ENCODE measurements at places on chromosomes 12 and 14. TPM values are rescaled to one million over a fixed set of nuclear protein-coding genes. Genes with fewer than 3 reads are reported as not detected.

DNA sequence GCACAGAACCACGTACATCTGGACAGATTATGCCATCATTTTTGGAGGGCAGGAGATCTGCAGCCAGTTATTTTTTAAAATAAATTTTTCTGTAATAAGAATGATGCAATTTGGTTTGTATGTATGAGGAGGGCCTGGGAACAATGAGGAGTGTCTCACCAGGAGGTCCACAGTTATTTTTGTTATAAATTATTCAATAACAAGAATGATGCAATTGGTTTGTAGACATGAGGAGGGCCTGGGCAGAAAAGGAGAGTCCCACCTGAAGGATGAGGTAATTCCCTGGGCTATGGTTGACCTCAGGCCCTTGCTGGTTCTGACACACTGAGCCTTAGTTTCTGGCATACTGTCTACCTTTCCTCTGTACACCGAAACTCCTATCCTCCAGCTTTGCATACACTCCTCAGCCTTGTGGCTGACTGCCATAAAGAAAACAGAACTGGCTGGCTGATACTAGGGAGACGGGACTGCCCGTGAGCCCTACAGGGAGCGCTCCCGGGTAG, 9.0 kb upstream of the DCD start:
- DNase-seq, result no peak

Gene CCDC197
- total RNA-seq, result not detected

DNA sequence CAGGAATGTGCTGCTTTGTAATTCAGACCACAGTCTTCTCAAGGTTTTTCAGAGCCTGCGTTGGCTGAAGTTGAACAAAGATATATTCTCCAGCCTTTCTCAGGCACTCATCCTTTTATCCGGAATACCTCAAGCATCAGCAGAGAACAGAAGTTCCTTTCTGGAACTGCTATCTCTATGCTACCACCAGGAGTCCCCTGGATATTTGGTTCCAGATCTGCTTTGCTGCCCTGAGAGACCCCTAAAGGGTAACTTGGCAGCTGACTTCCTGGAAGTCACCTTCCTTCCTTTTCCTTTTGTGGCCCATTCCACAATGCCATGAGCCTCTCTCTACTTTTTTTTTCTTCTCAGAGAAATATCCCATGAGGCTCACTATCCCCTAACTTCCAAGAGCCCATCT, 188.2 kb downstream of the PLCZ1 start:
- DNase-seq, result no peak

- no peak for DNase-seq
Measured at GRCh38 chr12:23303220-23303619, 646.2 kb downstream of the SOX5 start.

Gene BRF1
- total RNA-seq, result 41.0 TPM

DNA sequence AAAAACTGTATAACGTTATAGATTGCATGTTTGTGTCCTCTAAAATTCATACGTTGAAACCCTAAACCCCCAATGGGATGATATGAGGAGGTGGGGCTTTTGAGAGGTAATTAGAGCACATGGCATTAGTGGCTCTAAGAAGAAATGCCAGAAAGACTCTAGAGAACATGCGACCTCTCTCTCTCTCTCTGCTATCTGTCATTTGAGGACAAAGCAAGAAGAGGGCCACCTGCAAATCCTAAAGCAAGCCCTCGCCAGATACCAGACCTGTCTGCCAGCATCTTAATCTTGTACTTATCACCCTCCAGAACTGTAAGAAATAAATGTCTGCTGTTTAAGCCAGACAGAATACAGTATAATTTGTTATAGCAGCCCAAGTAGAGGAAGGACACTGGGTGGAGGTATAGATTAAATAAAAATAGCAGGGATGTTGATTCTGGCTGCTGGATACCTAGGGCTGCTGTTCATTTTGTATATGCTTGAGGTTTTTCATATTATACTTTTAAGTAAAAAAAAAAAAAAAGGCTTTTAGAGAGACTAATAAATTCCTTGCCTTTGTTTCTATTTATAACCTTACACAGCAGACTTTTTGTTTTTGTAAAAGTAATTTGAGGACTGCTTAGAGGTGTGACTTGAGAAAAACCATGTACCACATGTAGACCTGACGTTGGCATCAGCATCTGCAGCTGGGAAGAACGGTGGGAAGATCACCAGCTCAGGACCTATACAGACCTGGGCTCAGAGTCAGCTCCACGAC, 26.9 kb downstream of the MOK start:
- no peak for DNase-seq

- DNase-seq, result no peak
Measured at GRCh38 chr12:29425722-29426121, 44.8 kb upstream of the ERGIC2 start.

GRCh38 chr12:19561411-19561961, 122.2 kb downstream of the AEBP2 start:
- DNase-seq, result no peak

- DNase-seq, result no peak
Measured at GRCh38 chr14:50290306-50290705, 21.7 kb downstream of the L2HGDH start.

Gene PTPN6
- 32.4 TPM for total RNA-seq

Gene CLEC1B
- total RNA-seq, result not detected

Gene CCDC177
- 0.19 TPM for total RNA-seq

GRCh38 chr14:62076825-62077605, 314.8 kb downstream of the SNAPC1 start:
- no peak for DNase-seq

DNA sequence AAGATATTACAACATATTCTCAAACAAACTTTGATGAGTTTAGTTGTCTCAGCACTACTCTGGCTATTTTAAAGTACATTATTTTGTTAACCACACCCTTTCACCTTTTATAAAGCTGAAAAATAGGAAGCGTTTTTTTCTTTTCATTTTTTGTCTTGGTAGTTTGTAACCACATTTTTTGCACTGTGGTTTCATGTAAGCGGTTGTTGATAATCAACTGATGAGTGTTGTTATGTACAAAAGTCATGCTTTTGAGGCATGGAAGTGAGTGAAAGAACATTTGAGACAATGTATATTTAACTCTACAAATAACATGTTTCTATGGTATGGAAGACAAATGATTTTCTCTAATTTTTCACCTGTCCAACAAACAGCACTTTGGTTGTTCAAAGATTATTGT, 52.1 kb upstream of the ATP2B1 start:
- no peak for DNase-seq

GRCh38 chr12:52891044-52891443, 13.8 kb downstream of the KRT8 start:
- no peak for DNase-seq

Gene GPR84
- total RNA-seq, result not detected

GRCh38 chr12:83676781-83677295, 990.1 kb downstream of the TMTC2 start:
- no peak for DNase-seq

- no peak for DNase-seq
Measured at GRCh38 chr12:76836633-76837032, 42.2 kb downstream of the CSRP2 start.

Gene TRHDE
- total RNA-seq, result 1.7 TPM

Gene ST8SIA1
- total RNA-seq, result 8.5 TPM

DNA sequence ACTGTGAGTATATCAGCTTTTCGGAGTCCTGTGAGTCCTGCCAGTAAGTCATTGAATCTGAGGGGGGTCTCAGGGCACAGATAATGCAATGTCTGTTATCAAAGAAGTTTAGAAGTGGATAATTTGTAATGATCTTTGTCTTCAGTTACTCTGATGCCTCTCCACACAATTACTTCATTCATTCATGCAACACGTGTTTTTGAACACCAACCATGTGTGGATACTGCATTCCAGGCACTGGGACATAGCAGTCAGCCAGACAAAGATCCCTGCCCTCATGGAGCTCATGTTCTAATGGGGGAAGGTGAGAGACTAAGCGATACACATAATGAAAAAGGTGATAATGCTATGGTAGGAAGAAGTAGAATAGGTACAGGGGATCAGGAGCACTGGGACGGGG, 60.8 kb upstream of the SCN8A start:
- no peak for DNase-seq

Gene ASIC1
- 0.30 TPM for total RNA-seq

Gene PIANP
- total RNA-seq, result not detected

DNA sequence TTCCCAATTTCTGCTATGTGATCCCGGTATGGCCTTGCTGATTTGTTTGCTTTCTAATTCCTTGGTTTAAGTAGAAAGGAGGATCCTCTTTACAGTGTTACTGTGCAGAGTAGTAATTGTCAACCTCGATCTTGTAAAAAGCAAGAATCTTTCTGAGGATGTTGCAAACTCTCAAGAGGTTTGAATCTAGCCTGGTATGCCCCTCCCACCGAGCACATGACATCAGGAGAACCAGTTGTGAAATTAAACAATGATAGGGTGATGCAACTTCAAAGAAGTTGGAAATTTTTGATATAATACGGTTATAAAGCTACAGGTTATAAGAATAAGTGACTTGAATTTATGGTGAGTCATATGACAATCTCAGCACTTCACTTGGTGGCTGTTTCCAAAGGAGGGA, 35.0 kb upstream of the FUT8 start:
- no peak for DNase-seq

GRCh38 chr14:82055515-82056115, 522.0 kb upstream of the SEL1L start:
- no peak for DNase-seq

DNA sequence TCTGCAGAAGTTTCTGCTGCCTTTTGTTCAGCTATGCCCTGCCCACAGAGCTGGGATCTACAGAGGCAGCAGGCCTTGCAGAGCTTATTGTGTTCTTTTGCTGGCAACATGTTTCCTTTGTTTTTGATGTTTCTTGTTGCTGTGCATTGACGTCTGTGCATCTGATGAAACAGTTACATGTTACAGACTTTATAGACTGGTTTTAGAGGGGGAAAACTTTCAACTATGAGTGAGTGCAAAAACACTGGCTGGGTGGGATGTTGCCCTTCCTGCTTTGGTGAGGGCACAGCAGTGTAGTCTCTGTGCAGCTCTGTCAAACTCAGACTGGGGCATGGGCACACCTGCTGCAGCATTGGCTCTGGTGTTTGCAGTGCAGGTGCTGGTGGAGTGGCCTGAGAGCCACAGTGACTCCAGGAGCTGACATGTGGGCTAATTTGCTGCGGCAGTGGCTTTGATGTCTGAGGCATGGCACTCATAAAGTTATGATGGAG, 26.9 kb downstream of the CLEC6A start:
- DNase-seq, result no peak

DNA sequence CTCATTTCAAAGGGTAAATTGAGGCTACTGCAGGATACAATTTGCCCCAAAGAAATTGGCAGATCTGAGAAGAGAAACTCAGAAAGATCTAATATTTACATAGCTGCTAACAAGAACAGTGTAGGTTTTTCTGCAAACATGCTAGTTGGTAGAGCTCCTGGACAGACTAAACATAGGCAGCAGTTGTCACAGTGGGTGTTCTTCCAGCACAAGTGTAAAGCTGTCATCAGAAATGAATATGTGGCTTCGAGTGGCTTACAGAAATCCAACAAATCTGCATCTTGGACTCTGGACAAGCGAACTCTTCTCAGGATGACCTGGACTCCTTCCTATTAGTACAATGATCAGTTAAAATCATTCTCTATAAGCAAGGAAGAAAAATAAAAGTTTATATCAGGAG, 5.9 kb downstream of the CBX5 start:
- no peak for DNase-seq

DNA sequence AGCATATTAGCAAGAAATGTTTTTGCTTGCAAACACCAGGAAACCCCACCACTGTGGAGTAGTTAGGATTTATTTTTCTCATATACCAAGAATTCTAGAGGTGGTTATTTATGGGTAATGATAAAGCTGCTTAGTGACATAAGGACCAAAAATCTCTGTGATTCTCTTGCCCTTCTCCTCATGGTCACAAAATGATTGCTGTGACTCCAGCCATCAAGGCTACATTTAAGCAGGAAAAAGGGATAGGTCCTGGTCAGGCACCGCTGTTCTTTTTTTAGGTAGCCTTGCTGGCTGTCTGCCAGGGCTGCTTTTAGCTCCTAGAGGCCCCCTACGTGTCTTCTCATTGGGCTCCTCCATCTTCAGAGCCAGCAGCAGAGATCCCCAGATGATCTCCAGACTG, 104.2 kb downstream of the AACS start:
- DNase-seq, result no peak

DNA sequence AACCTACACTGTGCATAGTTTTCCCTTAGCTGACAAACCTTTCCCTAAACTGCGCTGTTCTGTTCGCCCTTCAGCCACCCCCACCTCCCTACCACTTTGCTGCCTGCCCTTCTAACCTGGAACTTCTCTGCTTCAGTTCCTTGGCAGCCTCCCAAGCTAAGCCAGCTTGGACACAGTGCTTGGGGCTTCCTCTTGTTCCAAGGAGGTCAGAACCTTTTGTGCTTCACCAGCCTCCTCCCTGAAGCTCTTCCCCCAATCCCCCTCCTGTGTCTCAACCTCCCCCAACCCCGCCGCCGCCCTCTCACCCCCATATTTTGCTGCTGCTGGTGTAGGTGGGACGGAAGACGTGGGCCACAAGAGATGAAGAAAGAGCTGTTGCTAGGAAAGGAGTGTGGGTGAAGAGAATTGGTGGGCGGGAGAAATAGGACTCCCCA, 8.1 kb upstream of the RIC8B start:
- DNase-seq, result no peak

- DNase-seq, result no peak
Measured at GRCh38 chr12:69024907-69025306, 91.9 kb upstream of the CPM start.

DNA sequence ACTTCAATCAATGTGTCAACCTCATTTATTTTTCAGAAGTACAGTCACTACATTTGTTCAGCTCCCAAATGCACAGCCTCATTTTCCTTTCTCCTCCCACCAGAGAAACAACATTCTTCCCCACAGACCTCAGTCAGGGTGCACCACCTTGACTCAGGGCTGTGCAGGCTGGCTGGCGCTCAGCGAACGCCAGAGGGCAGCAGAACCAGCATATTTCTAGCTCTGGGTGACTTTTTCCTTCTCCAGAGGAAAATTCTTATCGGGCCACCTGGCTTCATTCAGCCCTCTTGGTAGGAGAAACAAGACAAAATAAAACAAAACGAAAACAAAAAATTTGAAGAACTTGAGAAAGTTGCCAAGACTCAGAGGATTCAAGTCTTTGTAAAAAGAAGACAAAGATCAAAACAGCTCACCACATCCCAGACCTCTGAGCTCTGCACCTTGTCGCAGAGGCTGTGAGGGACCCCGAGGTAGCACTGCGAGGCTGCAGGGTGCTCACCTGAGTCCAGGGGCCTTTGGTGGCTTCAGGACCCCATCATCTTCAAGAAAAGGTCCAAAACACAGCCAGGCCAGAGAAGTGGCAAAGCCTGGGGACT, 33.7 kb downstream of the PAH start:
- DNase-seq, result no peak

Data from lower leg skin (tissue), 4 donors.